Endothelial cell (in vitro differentiated cells): ENCODE measurements at places on chromosomes 2 and 18.

GRCh38 chr18:46344416-46345180 is 240.4 kb downstream of the HAUS1 start:
- no peak for DNase-seq

- DNase-seq, result no peak
Measured at GRCh38 chr18:24778810-24779418, 318.5 kb downstream of the HRH4 start.

- DNase-seq, result no peak
Measured at GRCh38 chr18:22632191-22632590, 214.5 kb upstream of the CTAGE1 start.

DNA sequence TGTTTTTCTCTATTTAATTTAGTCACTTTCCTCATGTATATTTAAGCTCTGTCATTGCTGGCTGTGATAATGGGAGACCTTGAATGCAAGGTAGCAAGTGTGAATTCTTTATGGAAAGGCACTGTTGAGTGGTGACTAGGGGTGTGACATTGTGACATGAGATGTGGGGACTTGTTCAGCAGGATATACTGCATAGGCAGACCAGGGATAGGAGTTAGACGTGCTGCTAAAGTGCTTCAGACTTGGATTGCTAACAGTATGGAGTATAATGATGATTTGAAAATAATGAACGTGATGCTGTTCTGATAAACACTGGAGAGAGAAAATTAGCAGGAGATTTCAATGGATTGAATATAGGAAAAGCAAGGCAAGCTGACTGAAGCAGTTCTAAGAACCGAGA is 135.1 kb downstream of the NCOA1 start:
- no peak for DNase-seq

GRCh38 chr2:139492131-139492680 is 712.0 kb upstream of the NXPH2 start:
- no peak for DNase-seq

DNA sequence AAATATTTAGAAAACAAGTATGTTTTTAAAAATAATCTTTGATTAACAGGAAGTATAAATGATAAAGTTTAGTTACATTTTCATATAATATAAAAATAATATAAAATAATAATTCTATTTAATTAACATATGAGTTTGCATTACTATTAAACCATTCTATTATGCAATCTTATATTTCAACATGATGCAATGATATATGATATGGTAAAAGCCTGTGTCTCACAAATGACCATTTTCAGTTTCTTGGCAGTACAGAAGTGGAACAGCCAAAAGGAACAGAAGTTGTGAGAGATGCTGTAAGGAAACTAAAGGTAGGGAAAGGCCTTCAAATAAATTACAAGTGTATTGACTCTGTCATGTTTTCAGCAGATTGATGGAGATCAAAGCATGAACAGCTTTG is 230.8 kb downstream of the GULP1 start:
- no peak for DNase-seq

- no peak for DNase-seq
Measured at GRCh38 chr18:6328621-6329010, 86.1 kb downstream of the L3MBTL4 start.

GRCh38 chr2:11784280-11784679 is 37.8 kb downstream of the LPIN1 start:
- no peak for DNase-seq
